Upper lobe of left lung (tissue), 6 donors: ENCODE measurements at places on chromosomes 1 and 21.

DNA sequence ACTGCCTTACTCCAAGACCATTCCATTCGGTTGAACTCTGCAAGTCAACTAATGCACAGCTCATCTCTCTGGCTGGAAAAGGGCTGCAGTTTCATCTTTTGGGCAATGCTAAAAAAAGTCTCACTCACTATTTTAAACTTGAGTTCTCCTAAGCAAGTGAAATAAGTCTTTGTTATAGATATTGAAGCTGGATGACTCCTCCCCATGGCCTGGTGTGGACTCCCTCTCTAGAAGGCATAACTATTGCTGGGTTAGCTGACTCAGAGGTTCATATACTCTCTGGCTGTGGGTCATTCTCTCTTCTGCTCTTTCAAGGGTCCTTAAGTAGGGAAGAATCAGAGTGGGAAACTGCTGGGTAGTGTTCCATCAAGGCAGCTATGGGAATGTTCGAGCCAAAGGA lies 88.0 kb downstream of the XCL2 start:
- DNase-seq: no peak

DNA sequence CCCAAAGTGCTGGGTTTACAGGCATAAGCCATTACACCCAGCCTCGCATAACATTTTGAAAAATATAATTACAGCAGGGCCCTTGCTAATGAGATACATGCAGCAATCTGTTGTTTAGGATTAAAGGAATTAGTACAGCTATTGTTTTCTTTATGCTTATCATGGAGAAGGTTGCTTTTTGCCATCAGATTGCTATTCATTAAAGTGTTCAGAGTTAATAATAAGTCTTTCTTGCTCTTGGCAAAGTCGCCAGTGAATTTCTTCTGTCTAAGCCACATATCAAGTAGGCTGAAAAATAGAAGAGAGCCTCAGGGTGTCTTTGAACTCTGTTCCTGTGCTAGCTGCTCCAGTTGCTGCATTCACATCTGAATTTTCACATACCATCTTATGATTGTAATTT lies 144.1 kb downstream of the POU2F1 start:
- no peak for DNase-seq

DNA sequence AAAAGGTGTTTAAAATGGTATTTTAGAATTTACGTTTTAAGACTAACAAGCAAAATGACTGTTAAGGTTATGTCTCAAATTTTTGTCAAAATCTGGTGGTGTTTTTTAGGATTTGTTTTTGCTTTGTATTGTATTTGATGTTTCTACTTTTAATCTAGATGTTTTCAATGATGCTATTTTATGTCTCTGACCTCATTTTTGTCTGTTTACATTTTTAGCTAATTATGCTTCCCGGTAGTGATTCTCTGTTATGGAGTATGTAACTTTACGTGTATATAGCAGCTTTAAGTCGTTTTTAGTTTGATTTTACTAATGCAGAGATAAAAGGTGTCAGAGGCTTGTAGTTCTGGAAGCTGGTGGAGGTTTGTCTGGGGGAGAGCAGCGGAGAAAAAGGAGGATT lies 71.8 kb downstream of the PRDM2 start:
- DNase-seq: no peak

- DNase-seq: no peak
These were observed 44.4 kb downstream of the SH3GLB1 start for GRCh38 chr1:86748622-86749373.

GRCh38 chr1:29519108-29519787 lies 282.9 kb downstream of the PTPRU start:
- peak; percentile 9 for DNase-seq

- no peak for DNase-seq
These were observed 40.7 kb downstream of the ZNF281 start for GRCh38 chr1:200369131-200369530.

- no peak for DNase-seq
These were observed 60.8 kb downstream of the BEND5 start for GRCh38 chr1:48715921-48716320.

- DNase-seq: no peak
These were observed 68.5 kb upstream of the DUSP10 start for GRCh38 chr1:221810406-221810805.

DNA sequence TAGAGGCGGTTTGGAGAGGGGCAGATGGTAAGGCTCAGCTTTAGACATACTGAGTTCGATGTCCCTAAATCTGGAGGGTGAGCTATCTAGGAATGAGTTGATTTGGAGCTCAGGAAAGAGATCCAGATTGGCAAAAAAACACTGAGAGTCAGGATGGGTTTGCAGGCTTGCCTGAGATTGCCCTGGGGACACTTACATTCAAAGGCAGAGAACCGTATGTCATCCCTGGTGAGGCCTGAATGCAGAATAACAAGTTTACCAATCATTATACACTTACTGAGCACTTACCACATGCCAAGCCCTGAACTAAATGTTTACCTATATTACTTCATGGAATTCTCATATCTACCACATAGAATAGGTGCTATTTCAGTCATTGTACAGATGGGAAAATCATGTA lies 27.5 kb downstream of the TFAP2E start:
- no peak for DNase-seq

DNA sequence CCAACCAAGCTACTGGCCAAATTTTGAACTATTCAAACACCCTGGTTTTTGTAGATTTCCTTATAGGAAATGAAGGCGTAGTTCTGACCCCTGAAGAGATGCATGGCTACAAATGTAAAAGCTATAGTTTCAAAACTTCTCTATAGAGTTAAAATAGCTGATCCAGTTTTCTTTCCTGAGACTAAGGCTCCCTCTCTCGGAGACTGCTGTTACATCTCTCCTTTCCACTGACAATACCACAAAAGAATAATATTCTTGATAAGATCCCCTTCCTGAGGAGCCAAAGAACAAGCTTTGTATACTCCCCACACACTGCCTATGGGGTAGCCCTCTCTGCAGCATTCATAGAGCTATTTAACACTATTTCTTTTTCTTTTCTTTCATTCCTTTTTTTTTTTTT lies 6.7 kb upstream of the CFAP126 start:
- no peak for DNase-seq

GRCh38 chr1:79310609-79311008 lies 304.1 kb upstream of the ADGRL4 start:
- no peak for DNase-seq

DNA sequence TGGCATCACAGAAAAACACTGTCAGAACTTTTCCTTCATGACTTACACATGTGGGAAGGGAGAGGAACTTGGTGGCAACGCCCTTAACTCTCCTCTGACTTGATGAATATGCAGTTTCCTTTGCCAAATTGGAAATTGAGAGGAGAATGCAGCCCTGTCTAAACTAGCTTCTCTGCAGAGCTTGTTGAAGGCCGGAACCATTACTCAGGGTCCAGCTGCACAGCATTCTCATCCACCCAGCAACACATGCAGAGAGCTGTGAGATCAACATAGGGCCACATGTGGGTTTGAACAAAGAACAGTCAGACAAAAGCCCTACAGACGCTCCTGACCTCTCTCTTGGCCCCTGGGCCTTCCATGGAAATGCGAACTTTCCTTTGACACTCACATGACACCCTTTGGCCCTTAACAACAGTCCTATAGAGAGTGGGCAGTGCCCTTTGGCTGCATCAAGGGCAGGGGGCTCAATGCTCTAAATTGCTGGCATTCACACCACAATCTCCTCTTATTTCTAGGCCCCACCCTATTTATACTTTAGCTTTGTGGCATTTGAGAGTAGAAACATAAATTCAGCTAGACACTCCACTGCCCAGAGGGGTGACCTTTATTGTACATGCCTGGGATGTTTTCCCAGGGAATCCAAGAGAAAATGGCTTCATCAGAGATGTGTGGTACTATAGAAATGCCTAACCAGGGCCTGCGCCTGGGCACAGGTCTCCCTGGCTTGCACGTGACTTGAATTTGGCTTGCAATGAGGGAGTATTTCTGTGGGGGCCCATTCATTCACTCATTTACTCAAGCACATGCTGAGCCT lies 64.4 kb downstream of the CDC7 start:
- DNase-seq: no peak

- DNase-seq: no peak
These were observed 362.6 kb upstream of the C1orf87 start for GRCh38 chr1:60436186-60436585.

- DNase-seq: peak; percentile 16
These were observed 221.9 kb upstream of the C1orf174 start for GRCh38 chr1:4121834-4122512.

- DNase-seq: peak; percentile 71
These were observed 8.1 kb upstream of the TSPAN1 start for GRCh38 chr1:46166521-46167462.

- no peak for DNase-seq
These were observed 50.4 kb downstream of the RAP1GAP start for GRCh38 chr1:21618561-21619374.

DNA sequence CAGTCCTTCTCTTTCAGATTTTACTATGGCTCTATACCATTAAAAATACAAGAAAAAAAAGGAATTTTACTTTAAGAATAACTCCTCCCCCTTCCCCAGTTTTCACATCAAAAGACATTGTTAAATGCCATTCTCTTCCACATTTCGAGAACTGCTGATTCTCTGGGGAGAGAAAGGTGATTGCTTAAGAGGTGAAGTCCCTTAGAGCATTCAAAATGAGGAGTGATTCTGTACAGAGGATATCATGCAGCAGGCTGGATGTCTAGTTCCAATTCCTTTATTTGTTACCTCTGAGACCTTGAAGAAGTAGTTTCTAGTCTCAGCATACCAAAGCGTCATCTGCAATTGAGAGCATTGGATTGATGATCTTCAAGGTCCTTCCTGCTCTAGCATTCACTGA lies 46.9 kb downstream of the FMO3 start:
- no peak for DNase-seq

DNA sequence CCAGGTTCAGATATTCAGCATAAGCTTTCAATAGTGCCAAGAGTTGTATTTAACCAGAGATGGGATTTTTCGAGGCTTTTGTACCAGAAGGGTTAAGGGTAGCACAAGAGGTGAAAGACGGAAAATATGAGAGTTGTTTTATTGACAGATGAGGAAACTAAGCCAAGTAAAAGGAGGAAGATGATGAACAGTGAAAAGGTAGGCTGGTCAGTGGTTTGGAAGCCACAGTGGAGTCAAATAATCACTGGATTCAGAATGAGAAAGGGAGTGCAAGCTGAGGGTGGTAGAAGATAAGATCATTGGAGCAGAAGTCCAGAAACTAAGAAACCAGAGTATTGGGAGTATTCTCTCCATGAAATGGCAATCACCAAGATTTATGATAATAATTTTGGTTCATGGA lies 45.7 kb downstream of the ANGPTL1 start:
- DNase-seq: no peak

DNA sequence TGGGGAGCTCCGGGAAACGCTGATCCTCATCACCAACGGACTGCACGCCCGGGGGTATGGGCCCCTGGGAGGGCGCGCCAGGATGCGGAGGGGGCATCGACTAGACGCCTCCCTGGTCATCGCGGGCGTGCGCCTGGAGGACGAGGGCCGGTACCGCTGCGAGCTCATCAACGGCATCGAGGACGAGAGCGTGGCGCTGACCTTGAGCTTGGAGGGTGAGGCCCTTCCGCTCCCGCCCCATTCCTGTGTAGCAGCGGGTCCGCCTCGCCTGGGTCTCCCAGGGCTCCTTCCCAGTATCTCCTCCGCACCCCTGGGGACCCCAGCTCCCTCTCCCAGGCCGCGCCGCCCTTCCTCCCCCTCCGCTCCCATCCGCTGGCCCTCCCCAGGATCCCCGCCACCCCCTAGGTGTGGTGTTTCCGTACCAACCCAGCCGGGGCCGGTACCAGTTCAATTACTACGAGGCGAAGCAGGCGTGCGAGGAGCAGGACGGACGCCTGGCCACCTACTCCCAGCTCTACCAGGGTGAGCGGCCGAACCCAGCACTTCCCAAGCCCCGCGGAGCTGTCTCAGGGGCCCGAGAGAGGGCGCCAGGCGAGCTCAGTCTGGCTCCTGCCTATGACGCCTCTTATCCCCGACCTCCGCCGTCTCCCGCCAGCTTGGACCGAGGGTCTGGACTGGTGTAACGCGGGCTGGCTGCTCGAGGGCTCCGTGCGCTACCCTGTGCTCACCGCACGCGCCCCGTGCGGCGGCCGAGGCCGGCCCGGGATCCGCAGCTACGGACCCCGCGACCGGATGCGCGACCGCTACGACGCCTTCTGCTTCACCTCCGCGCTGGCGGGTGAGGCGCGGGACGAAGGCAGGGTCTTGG lies 5.0 kb downstream of the HAPLN2 start:
- DNase-seq: no peak

- no peak for DNase-seq
These were observed 767 bp downstream of the PDIK1L start for GRCh38 chr1:26112407-26112775.

GRCh38 chr1:189929501-189930099 lies 548.1 kb downstream of the BRINP3 start:
- no peak for DNase-seq

DNA sequence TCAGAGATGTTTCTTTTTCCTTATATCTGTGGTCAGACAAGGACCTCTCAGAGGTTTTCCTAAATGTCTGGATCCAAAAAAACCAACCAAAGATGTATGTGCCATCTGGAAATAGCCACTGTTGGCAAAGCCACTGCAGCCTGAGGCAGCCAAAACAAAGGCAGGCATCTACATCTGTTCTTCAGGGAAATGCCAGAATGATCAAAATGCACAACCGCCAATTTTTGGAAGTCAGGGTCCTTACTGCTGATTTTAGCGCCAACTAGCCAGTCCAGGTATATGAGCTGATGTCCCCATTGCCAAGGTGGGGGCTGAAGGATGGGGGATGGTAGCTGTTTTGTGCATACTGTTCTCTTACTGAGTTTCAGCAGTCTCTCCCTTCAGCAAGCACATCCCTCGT lies 45.9 kb downstream of the SYT14 start:
- DNase-seq: no peak

DNA sequence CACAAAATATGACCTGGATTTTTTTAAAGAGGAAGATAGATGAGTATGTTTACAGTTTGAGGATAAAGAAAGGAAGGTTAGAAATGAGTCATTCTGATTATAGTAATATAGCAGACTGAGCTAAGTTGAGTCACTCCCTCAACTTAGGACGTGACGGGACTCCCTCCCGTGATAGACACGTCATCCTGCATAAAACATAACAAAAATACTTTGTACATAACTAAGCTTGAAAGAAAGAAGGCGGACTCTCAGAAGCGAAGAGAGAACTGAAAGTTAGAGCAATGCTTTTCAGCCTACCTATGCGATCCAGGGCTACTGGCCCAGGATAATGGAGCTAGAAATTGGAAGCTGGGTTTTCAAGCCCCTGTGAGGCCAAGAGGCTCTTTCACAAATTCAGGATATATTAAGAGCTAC lies 53.0 kb upstream of the DESI2 start:
- no peak for DNase-seq

GRCh38 chr1:216721863-216722262 lies 1.4 kb downstream of the ESRRG start:
- DNase-seq: no peak

DNA sequence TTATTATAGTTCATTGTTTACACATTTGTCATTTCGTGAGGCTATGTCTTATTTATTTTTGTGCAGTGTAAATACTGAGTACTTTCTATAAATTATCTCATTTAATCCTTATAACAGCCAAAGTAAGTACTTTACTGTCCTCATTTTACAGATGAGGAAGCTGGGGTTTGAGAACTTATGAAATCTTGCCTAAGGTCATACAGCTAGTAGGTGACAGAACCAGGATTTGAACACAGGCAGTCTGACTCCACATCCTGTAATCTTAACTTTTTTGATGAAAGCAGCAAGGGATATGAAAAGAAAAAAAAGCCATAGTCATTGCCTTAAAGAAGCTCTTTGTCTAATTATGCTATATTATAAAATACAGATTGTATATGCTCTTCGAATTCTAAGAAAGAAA lies 107.1 kb upstream of the BMP8A start:
- DNase-seq: no peak

GRCh38 chr1:93692026-93692425 lies 10.4 kb upstream of the BCAR3 start:
- no peak for DNase-seq

GRCh38 chr21:35692311-35692710 lies 368.0 kb downstream of the SETD4 start:
- DNase-seq: no peak
